ENCODE measurements at places on chromosomes 5 and 9. TPM values are rescaled to one million over a fixed set of nuclear protein-coding genes. Genes with fewer than 3 reads are reported as not detected.

Gene INSL4
- not detected for total RNA-seq

Gene SCGB3A2
- total RNA-seq, result not detected

DNA sequence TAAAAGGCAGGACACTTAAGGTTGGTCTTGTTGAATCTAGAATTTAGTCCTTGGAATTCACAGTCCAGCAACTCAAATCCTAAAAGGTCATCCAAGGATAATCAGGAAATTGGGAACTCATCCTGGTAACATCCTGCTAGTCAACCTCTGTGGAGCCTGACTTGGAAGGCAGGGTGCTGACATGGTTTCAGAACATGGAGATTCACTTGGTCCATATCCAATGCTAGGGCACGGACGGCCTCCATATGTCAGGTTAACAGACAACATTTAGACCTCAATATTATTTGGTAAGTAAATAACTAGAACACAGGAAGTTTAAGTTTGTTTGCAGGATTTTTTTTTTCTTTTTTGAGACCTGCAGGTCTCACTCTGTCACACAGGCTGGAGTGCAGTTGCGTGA is 783 bp upstream of the DNAH5 start:
- no peak for DNase-seq

DNA sequence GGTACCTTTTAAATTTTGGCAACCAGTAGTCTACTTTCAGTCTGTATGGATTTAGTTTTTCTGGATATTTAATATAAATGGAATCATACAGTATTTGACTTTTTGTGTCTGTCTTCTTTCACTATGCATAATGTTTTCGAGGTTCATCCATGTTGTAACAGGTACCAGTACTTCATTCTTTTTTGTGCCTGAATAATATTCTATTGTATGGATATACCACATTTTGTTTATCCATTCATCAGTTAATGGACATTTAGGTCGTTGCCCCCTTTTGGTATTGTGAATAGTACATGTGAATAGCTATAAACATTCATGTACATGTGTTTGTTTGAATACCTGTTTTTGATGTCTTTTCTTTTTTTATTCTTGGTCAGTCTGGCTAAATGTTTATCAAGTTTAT is 19.1 kb upstream of the TBCA start:
- no peak for DNase-seq

Gene LECT2
- not detected for total RNA-seq

Gene COL27A1
- total RNA-seq, result 4.4 TPM

DNA sequence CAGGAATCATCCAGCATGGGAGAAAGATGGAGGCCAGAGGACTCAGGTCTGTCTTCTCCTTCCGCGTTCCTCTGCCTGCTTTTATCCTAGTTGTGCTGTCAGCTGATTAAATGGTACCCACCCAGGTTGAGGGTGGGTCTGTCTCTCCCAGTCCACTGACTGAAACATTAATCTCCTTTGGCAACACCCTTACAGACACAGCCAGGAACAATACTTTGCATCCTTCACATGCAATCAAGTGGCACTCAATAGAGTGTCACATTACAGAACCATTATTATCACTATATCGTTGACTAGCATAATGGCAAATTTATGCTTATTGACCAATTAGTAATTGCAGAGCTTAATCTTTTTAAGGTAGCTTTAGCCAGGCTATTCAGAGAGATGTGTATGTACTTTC is 64.8 kb downstream of the UNC13B start:
- DNase-seq, result no peak

DNA sequence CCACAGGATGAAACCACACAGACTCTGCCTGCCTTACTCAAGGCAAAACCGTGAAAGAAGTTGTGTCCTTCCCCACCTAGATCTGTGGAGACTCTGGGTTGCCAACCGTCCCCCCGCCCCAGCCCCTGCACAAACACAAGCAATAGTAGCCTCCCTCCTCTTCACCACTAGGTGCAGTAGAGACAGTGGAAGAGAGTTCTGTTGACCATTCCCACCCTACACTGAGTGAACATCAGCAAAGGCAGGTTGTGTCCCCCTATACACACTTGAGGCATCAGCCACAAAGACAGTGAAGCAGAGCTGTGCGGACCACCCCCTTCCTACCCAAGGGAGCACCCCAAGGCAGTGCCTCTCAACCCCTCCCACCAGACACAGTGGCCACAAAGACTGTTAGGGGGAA is 223.7 kb upstream of the NFIL3 start:
- DNase-seq, result no peak

DNA sequence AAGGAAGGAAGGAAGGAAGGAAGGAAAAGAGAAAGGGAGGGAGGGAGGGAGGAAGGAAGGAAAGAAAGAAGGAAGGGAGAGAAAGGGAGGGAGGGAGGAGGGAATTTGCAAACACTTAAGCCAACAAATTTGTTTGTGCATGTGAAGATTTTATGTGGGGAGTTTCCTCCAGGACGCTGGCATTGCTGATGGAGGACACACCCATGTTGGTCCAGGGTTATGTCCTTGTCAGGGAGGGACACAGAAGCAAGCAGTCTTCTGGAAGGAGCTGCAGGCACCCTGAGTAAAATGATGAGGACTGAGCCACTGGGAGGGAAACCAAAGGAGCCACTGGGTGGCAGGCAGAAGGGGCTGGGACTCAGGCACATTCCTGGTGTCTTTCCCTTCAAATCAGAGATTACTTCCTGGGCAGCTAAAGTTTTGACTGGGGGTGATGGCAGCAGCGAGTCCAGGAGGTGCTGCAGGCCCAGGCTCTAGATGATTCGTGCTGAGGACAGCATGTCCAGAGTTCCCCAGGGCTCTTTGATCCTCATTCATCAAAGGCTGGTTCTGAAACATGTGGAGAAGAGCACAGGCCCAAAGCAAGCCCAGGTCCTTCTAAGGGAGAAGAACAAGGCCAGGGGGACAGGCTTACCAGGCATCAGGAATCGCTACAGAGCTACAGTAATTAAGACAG is 109.2 kb downstream of the PAX5 start:
- DNase-seq, result no peak

GRCh38 chr5:10648806-10649665 is 85.2 kb downstream of the ANKRD33B start:
- no peak for DNase-seq

GRCh38 chr5:168601972-168602371 is 22.8 kb upstream of the PANK3 start:
- DNase-seq, result no peak

Gene RNF180
- 5.0 TPM for total RNA-seq

- DNase-seq, result no peak
These were observed 46.4 kb upstream of the KDM4C start for GRCh38 chr9:6711403-6711802.

Measured in pulmonary artery endothelial cell (primary cell).